ENCODE measurements at places on chromosomes 3 and 15.

DNA sequence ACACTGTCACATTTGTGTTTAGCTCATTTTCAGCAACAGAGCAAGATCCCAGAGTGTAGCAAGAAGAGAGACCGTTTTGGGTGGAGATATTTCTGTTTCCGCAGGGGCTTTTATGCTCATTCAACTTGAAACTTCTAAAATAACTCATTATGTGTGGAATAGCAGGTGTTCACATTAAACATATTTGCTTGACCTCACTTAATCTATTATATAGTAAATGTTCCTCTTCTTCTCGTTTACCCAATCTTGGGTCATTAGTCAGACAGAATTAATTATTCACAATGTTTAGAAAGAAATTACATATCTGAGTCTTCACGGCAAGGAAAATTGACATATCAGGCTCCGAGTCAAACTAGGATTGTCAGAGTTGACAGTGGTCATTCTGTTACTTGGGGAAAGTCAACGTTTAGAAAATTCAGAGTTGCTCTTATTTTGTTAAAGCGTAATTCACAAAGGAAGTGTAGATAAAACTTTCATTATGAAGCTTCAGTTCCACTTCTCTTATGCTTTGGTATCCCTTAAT is 222.9 kb downstream of the TPRG1 start:
- DNase-seq = peak; percentile 1

DNA sequence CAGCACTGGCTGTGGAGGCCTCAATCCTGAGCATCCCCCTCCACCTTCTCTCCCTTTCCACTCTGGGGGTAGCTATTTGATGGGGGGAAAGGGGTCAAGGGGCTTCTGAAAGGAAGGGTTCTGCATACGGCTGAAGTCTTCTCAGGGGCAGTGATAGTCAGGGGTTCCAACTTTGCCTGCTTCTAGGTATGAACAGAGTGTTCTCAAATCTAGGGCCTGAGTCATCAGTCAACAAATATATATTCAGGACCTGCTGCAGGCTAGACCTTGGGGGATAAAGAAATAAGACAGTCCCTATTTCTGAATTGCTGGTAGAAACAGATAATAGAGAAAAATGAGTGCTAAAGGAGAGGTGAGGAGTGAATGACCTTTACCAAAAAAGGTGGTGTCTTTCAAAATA is 12.8 kb downstream of the RGMA start:
- DNase-seq = no peak

DNA sequence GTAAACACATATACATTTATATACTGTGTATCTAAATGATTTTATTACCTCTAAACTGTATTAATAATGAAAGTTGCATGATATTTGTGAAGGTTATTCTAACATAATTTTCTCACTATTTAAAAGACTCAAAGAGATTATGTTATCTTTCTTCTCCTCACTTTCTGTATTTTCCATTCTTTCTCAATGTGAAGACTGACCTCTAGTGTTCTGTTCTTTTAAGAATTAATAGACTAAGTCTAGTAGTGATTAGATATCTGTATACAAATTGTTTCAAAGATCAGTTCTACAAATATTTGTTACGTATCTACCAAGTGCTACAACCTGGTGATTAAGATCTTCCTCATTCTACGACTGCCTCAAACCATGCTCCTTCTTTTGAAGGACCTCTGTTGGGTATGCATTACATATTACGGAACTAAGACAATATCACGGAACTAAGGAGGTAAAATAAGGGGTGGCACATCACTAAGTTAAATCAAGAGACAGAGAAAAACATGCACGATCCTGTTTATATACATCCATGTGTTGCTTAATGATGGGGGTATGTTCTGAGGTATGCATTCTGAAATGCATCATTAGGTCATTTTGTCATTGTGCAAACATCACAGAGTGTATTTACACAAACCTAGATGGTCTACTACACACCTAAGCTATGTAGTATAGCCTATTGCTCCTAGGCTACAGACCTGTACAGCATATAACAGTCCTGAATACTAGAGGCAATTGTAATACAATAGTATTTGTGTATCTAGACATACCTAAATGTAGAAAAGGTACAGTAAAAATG is 161.5 kb upstream of the KBTBD8 start:
- DNase-seq = no peak

- DNase-seq = no peak
Measured at GRCh38 chr3:169948559-169949448, 17.8 kb upstream of the SEC62 start.

- no peak for DNase-seq
Measured at GRCh38 chr3:17639257-17639656, 103.2 kb downstream of the TBC1D5 start.

- no peak for DNase-seq
Measured at GRCh38 chr3:173096140-173096539, 44.9 kb downstream of the SPATA16 start.

DNA sequence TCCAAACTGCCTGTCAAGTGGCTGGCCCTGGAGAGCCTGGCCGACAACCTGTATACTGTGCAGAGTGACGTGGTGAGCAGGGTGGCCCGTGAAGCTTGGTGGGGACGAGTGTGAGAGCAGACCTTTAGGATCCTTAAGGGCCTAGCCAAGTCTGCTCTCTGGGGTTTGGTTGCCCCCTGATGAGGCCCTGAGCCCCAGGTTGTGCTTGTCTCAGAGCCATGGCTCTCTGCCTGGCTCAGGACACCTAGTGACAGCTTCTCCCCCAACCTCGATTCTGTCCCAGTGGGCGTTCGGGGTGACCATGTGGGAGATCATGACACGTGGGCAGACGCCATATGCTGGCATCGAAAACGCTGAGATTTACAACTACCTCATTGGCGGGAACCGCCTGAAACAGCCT is 14.4 kb downstream of the TYRO3 start:
- DNase-seq = no peak

- DNase-seq = peak; percentile 31
Measured at GRCh38 chr3:44529927-44530326, 25.1 kb upstream of the ZKSCAN7 start.

GRCh38 chr15:50182219-50183013 is 420 bp downstream of the SLC27A2 start:
- peak; percentile 9 for DNase-seq

- DNase-seq = peak; percentile 85
Measured at GRCh38 chr15:90750186-90750585, 33.0 kb downstream of the BLM start.

DNA sequence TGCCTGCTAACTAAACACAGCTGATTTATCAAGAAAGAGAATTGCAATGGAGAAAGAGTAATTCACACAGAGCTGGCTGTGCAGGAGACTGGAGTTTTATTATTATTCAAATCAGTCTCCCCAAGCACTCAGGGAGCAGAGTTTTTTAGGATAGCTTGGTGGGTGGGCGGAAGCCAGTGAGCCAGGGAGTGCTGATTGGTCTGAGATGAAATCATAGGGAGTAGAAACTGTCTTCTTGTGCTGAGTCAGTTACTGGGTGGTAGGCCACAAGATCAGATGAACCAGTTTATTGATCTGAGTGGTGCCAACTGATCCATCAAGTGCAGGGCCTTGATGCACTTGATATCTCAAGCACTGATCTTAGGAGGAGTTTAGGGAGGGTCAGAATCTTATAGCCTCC is 891.9 kb upstream of the CADM2 start:
- no peak for DNase-seq

DNA sequence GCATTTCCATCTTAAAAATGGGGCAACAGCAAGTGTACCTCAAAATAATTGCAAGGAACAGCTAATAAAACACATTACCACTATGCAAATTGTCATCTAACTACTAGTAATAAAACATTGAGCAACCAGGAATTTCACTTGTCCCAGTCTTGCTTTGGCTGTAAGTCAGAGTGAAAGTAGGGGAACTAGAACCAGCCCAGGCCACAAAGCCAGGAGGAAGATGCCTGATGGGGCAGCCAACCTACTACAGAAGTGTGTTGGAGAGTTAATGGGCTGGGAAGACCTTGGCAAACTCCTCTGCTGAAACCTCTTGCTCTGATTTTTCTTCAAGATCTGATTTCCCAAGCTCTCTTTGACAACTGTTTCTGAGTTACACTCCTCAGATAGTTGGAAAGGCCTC is 40.2 kb upstream of the LPP start:
- peak; percentile 76 for DNase-seq

DNA sequence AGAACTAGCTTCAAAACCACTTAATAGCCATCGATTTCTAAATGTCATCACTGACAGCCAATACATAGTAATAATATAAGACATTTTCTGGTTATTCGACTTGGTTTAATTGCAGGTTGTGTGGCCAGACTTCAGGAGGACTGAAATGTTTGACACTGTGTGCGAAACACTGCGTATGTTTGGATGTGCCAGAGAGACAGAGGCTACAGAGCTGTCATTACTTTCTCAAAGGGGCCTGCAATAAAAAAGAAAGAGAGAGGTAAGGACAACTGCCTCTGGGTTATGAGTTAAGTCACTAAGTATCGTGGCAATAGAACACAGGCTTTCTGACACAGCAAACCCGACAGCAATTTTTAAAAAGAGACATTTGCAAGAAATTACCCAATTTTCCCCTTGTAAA is 882 bp downstream of the LMOD3 start:
- no peak for DNase-seq

GRCh38 chr3:197487911-197488391 is 67.8 kb downstream of the BDH1 start:
- DNase-seq = no peak

- DNase-seq = no peak
Measured at GRCh38 chr3:9930804-9931418, 2.7 kb upstream of the CRELD1 start.

GRCh38 chr15:74892313-74892712 is 2.5 kb downstream of the MPI start:
- DNase-seq = no peak

- DNase-seq = peak; percentile 10
Measured at GRCh38 chr15:67504796-67505195, 16.1 kb upstream of the C15orf61 start.

- DNase-seq = peak; percentile 88
Measured at GRCh38 chr3:125374996-125375941, at the start of gene ZNF148. ZNF148 (minus strand) TSS chr3:125375325; CDS start chr3:125313640, 61,685 bp downstream.

DNA sequence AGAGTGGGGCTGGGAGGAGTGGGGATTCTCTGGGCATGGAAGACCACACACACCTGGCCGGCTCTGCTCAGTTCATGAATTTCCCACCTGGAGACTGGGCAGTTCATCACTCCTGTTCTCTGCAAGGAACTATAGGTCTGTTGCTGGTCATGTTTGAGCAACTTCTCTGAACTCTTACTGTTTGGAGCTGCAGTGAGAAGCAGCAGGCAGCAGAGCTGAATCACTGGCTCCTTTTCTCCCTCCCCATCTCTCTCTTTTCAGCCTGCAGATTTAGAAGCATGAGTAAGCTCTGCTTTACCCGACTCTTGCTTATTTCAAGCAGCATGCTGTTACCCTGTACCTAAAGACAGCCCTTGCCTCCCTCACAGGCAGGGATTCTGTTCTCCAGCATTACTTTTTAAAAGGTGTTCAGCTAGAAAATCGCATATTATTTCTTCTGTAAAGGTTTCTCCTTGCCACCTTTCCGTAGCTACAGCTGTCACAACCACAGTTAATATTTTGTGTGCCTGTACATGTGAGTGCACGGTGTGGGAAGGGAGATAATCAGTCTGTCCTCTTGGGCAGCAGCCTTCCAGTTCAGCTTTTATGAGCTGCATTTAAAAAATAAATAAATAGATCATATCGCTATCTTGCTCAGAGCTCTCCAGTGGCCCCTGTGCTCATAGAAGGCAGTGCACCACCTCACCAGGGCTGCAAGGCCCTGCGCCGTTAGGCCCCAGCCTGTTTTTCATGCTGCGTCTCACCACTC is 131.6 kb downstream of the CHCHD6 start:
- no peak for DNase-seq

DNA sequence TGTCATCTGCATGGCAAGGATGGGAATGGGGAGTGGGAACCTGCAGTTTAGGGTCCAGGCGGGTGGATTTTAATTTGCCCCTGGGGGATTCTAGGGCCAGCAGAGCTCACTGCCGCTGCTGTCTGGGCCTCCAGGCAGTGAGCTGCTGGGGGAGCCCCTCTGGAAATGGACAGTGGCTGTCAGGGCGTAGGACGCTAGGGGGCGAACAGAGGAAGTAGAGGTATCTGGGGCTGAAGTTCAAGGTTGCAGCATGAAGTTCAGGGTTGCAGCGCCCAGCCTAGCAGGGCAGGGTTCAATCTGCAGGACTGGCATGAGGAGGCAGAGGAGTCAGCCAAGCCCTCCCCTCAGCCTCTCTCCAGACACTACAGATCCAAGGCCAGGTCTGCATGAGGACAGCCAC is 49.5 kb downstream of the APBA2 start:
- no peak for DNase-seq

DNA sequence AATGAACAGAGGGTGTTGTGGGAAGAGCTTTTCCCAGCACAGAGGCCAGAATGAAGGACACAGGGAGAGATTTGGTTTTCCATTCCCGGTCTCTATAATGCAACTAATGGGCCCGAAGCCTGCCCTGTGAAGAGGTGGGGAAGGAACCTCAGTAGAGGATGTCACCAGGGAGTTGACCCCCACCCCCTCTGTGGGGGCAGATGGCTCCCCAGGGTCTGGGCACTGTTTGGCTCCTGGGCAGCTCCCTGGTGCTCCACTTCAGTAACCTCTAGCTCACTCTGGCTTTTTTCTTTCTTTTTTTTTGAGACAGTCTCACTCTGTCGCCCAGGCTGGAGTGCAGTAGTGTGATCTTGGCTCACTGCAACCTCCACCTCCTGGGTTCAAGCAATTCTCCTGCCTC is 109.1 kb upstream of the DLG1 start:
- no peak for DNase-seq

- no peak for DNase-seq
Measured at GRCh38 chr3:148534089-148534988, 163.4 kb upstream of the AGTR1 start.

DNA sequence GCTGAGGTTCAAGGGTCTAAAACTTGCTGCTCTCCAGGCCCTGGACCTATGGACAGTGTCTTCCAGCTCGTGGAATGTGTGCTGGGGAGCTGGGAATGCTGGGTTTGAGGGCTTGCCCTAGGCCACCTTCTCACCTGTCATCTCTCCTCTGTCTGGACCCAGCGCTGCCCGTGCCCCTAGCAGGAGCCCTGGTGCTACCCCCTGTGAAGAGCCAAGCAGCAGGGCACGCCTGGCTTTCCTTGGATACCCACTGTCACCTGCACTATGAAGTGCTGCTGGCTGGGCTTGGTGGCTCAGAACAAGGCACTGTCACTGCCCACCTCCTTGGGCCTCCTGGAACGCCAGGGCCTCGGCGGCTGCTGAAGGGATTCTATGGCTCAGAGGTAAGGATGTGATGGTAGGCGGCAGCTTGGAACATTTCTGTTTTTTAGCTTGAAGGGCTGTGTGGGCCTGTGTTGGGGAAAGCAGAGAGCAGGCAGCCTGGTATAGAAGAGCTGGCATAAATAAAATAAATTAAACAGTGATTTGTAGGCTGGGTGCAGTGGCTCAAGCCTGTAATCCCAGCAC is 5.1 kb downstream of the CHRD start:
- DNase-seq = no peak

All from inflammatory macrophage treated with lipopolysaccharide for 4 hours (primary cell).